Natural killer cell treated with Interleukin-12 subunit alpha and Interleukin-12 subunit beta and Interleukin-15 and Interleukin-18, amount 100 ng/mL, for 72 hours (primary cell): ENCODE measurements at places on chromosomes 13 and 19.

DNA sequence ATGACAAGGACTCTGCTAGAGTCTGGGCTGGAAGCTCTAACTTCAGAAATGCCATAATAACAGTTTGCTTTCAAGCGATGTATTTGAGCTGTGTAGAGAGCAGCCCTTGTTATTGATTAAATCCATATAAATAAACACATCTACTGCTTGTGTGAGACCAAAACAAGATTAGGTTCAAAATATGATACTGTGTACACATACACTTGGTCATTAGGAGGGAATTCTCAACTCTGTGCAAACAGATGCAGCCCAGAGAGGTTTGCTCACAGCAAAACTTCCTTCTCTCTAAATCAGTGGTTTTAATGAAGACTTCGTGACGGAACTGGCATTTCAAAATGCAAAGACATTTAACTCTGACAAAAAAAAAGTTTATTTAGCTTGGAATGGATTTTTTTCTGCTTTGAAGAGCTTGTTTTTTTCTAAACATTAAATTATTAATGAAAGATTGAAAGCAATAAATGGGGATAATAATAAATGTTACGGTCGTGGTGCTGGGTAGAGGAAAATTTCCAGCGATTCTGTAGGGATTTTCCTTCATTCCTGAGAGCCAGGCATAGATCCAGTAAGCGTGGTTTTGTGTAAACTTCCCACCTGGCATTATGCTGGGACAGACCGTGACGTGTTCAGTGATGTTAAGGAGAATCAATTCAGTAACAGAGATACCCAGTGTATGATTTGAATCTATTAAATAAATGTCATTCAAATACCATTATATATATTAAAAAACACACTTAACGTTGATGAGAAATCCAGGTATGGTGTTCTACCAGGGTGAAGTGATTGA is 213.7 kb downstream of the TEX29 start:
- no peak for DNase-seq

DNA sequence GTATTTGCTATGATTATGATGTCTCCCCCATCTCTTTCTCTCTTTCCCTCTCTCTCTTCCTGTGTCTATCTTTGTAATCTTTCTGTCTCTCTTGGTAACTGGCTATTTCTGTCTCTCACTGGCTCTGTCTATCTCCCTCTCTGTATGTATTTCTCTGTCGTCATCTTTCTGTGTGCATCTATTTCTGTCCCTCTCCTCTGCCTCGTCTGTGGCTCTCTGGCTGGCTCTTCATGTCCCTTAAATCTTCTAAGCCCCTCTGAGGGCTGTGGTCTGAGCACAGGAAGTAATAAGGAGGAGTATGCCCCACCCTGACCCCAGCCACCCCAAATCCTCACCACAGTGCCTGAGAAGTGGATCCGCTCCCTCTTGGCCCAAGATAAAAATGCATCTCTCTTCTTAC is 104.4 kb downstream of the DNAJC15 start:
- DNase-seq = no peak

GRCh38 chr19:2033115-2033824 is 17.8 kb upstream of the BTBD2 start:
- no peak for DNase-seq

DNA sequence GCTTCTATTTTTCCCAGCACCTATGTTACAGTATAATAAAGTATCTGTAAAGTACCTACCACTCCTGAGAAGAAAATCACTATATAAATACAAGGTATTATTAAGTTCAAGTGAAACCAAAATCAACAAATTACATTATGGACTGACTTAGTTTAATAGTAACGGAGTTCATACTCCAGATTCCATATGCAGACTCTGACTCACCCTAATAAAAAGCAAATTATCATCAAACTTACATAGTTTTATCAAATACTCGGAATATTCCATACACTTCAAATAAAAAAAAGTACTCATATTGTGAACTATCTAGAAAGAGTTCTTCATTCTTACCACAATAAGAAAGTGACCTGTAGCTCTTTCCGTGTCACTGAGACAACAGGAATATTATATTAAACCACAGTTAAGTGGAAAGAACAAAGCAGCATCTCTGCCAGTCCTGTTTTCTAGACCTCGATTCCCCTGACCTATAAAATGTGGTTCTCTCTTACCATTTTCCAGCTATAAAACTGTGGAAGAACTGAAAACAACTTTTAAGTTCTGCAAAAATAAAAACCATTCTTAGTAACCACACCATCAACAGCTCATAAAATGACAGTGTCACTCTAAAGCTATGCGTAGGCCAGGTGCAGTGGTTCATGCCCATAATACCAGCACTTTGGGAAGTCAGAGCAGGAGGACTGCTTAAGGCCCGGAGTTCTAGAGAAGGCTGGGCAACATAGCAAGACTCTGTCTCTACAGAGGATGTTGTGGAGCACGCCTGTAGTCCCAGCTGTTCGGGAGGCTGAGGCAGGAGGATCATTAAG is 42.6 kb downstream of the USP12 start:
- DNase-seq = no peak

GRCh38 chr19:3916033-3916432 is 16.8 kb upstream of the NMRK2 start:
- no peak for DNase-seq

- no peak for DNase-seq
Measured at GRCh38 chr13:45092663-45093062, 27.6 kb upstream of the GTF2F2 start.

- DNase-seq = no peak
Measured at GRCh38 chr13:21619633-21620220, 15.8 kb upstream of the MICU2 start.

DNA sequence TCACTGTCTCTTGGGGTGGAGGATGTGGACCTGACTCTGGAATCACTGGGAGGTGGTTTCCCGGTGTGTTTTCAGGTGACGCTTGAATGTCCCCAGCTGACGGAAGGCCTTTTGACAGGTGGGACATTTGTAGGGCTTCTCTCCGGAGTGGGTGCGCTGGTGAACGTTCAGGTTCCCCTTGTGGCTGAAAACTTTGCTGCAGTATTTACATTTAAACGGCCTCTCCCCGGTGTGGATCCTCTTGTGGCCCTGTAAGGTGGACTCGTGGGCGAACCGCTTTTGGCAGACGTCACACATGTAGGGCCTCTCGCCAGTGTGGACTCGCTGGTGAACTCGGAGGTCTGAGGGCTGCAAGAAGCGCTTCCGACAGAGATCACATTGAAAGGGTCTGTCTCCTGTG is 7.8 kb downstream of the ZSCAN5B start:
- DNase-seq = no peak

- no peak for DNase-seq
Measured at GRCh38 chr13:112732679-112733078, 42.8 kb downstream of the ATP11A start.
